ENCODE measurements at places on chromosomes 2 and 18.
A peak's percentile ranks its signal among the peaks of the same experiment; 100 is the strongest.

- no peak for DNase-seq
Observed at GRCh38 chr2:125979886-125980285, 676.1 kb upstream of the GYPC start.

GRCh38 chr2:140797718-140798117, 1333.1 kb downstream of the LRP1B start:
- DNase-seq: no peak

DNA sequence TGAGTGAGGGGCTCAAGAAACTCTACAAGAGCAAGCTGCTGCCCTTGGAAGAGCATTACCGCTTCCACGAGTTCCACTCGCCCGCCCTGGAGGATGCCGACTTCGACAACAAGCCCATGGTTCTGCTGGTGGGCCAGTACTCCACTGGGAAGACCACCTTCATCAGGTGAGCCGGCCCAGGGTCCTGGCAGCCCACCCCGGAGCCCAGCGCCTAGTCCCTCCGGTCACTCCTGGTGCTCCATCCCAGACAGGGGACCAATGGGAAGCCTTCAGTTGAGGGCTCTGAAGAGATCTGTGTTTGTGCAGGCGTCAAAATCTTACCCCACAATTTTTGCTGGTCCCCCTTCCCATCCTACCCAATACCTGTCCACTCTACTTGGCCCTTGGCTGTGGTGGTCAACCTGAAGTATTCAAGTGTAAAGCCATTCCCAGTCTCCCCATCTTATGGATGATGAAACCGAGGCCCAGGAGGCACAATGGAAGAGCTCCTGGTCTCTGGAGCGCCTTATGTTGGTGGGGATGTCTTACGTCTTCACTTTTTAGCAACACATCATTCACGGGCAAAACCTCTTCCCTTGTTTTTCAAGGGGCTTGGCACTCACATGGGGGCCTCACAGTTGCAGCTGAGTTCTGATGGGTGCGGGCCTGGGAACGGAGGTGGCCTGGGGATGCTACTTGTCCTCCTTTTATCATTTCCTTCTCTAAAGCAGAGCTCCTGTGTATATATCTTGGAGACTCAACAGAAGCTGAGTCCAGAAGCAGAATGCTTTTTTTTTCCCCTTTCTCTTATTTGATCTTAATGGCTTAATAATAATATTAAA, 941 bp downstream of the EHD3 start:
- DNase-seq: no peak

GRCh38 chr18:12306752-12307700, 1.0 kb upstream of the TUBB6 start:
- DNase-seq: no peak

DNA sequence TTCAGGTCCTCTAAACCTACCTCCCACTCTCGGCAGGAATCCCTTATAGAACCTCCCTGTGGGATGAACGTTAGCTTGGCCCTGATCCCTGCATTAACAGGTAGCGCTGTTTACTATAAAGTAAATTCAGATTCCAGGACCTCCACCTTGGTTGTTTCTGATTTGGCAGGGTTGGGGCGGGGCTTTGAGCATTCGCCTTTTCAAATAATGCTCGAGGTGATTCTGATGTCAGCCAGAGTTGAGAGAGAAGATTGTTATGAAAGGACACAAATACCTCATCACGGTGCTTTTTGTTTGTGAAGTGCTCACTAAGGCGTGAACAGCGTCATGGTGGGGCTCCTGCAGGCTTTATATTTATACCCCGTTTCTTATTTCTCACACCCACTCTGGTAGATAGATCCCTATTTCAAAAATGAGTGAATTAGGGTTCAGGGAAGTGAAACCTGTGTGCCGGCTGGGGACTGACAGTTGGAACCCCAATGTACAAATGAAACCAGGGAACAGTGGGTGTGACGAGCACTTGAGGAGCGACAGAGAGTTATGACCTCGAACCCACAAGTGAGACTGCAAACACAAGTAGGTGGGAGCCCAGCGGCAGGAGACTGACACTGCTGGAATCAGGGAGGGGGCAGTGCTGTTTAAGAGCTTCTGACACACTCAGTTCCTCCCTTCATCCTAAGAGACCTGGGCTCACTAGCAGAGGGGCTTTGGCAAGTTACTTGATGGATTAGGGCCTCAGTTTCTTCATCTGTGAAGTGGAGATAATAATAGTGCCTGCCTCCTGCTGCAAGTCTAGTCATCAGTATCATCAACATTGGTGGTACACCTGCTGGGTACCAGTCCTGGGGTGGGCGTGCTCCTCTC, 14.2 kb upstream of the CXCR4 start:
- DNase-seq: peak; percentile 77

DNA sequence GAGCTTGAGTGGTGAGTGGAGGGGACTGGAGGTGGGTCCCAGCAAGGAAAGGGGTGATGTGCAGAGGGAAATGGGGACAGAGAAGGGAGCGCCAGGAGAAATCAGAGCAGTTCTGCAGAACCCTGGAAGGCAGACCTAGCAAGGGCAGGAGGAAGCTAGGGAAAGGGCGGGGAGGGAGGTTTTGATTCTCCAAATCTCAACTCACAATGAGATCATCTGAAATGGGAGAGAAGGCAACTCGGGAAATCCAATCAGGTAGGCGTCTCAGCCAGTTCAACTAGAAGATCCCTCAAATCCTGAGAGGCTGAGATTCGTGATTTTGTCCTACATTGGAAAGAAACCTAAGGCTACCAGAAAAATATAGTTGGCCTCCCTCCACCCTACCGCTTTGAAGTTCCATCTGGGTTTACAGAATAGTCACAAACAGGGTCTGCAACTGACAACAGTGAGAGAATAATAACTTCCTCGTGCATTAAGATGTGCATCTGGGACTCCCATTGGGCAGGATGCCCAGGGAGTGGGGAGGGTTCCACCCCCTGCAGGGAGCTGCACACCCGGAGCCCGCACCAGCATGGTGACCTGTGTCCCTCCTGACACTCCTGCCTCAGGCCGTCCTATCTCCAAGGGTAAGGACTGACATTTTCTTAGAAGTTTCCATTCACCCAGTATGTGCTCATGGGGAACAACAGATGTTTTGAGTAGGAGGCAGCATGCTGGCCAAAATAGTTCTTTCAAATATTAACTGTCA, 113.3 kb upstream of the ODC1 start:
- DNase-seq: no peak

- no peak for DNase-seq
Observed at GRCh38 chr2:33791625-33792024, 192.5 kb upstream of the FAM98A start.

DNA sequence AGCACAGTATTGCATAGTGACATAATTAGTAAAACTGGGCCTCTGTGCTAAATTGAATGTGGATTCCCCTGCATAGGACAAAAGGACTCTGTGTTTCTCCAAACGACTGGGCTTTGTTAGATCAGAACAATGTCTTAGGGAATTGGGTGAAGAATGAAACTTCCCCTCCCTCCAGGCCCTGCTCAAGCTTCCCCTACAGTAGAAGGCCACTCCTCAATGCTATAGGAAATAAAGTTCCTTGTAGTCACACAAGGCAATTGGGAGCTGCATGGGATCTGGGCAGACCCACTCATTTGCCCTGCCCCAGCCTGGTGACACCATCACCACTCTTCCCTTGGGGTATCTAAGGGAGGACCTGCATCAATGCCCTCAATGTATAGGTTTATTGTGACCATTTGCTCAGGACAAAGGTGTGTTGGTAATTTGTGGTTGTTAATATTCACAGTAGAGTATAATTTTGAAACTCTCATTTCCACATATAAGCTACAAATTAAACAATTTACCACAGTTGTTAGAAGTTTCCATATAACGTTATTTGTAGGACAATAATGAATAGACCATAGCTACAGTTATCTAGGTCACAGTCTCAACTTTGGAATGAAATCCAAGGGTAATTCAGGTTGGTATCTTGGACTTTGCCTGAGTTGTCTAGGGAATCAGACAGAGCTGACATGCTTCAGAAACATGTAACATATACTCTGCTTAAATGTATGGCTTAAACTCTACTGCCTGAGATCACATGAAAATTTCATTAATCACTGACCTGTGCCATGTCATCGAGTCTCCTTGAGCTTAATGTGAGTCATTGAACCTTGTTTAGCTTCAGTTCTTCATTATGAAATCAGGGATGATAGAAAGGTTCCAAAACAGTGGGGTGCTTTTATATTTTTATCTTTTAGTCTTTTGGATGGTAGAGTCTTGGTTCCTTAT, 64.8 kb upstream of the DARS1 start:
- DNase-seq: no peak

- no peak for DNase-seq
Observed at GRCh38 chr2:127422559-127423477, 4.6 kb downstream of the PROC start.

GRCh38 chr2:109135359-109136197, 6.6 kb downstream of the SH3RF3 start:
- DNase-seq: no peak

- no peak for DNase-seq
Observed at GRCh38 chr2:207121784-207122183, 44.0 kb downstream of the KLF7 start.

GRCh38 chr2:123502931-123503330, 522.2 kb upstream of the CNTNAP5 start:
- DNase-seq: no peak

DNA sequence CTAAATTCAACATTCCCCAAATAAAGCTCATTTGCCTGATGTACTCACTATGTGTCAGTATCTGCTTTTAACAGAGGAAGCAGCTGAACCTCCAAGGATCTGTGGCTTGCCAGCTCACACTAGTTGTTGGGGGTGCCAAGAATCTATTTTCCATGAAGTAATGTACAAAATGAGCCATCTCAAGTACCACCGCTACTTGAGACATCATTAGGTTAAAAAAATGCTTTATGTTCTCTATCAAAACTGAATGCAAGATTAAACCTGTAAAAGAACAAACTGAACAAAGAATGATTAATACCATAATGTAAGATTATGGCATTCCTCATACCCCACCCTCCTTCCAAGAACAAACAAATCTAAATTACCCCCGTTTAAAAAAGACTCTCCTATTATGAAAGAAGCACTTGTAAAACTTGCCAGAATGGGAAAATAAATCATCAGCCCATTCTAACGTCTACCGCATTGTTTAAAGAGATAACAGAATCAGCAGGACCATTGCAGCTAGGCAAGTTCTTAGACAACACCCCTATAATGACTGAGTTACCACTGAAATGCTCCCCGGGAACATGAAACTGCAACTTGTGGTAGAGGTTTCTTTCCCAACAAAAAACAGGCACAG, 471.6 kb downstream of the DLGAP1 start:
- DNase-seq: no peak

- DNase-seq: no peak
Observed at GRCh38 chr18:41073372-41073954, 881.6 kb upstream of the PIK3C3 start.

DNA sequence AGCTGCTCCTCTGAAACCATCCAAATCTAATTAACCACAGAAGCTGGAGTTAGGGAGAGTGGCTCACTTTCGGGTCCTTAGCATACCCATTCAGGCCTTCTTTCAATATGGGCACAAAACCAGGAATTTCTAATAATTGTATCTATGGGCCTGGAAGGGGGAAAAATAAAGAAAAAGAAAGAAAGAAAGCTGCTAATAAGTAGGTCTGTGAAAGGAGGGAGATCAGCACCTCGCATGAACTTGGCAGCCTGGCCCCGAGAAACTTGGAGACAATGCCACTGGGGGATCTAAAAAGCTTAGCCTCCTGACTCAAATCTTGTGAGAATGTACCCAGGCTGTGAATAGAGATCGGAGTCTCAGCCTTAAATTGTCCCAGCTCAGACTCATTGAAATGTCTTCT, 252.1 kb upstream of the SLC14A2 start:
- DNase-seq: no peak

- no peak for DNase-seq
Observed at GRCh38 chr2:234626566-234627130, 129.8 kb upstream of the ARL4C start.

DNA sequence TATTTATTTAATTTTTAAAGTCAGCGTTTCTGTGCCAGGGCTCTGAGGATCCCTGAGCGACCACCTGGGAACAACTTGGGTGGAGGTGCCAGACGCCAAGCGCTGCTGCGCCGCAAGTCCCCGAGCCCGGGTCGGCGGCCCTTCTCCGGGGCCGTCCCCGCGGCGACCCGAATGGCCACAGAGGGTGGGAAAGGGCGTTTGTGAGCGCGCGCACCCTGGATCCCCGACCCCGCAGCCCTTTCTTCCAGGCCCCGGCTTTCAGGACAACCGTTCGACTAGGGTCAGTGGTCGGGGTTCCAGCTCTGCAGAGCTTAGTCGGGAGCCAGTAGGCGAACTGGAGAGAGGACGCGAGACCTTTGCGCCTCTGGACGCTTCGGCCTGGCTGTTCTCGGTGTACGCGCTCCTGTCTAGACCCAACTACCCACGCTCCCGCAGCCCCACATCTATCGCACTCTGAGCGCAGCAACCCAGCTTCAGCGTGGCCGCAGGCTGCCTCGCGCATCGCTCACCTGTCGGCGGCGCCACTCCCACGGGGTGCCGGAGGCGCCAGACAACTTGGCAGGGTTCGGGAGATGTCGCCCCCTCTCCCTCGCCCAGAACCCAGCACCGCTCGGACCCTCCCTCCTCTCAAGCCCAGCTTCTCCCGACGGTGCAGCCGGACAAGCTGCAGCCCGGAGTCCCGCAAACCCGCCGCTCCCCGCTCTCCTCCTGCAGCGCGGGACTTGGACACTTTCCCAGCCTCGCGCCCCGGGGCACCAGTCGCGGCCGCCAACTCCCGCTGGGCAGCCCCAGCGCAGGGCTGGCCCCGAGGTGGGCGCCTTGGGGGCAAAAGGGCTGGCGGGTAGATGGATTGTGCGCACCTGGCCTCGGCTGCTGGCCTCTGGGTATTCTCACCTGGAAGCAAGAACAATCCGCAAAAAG, 758 bp downstream of the LYPD1 start:
- no peak for DNase-seq

- no peak for DNase-seq
Observed at GRCh38 chr2:168315331-168316072, 68.1 kb upstream of the STK39 start.
